Mammary epithelial cell (primary cell): ENCODE measurements at places on chromosomes 3 and 15. TPM values are rescaled to one million over a fixed set of nuclear protein-coding genes. Genes with fewer than 3 reads are reported as not detected.

GP9 gene
- total RNA-seq, result not detected in 2 replicates

CPNE4 gene
- 1.5 TPM for total RNA-seq

CCR8 gene
- not detected for total RNA-seq

CPEB1 gene
- 0.27 and 0.38 TPM in 2 replicates for total RNA-seq

C3orf80 gene
- total RNA-seq, result not detected in 2 replicates

C3orf22 gene
- not detected for total RNA-seq

COLQ gene
- total RNA-seq, result 0.33 TPM

CNTN6 gene
- not detected in 2 replicates for total RNA-seq

RYR3 gene
- total RNA-seq, result 0.03 and 0.07 TPM in 2 replicates

ZMYND10 gene
- total RNA-seq, result 0.33 TPM

SNTN gene
- not detected for total RNA-seq

MKRN3 gene
- not detected in 2 replicates for total RNA-seq

IGSF11 gene
- not detected for total RNA-seq

IVD gene
- total RNA-seq, result 44.3 and 49.5 TPM in 2 replicates
